ENCODE measurements at places on chromosomes 11 and 22.

- DNase-seq, result no peak
Measured at GRCh38 chr11:10599388-10600175, 31.1 kb upstream of the LYVE1 start.

- no peak for DNase-seq
Measured at GRCh38 chr11:42976636-42977217, 335.1 kb upstream of the API5 start.

- no peak for DNase-seq
Measured at GRCh38 chr11:11409901-11410300, 56.9 kb upstream of the CSNK2A3 start.

DNA sequence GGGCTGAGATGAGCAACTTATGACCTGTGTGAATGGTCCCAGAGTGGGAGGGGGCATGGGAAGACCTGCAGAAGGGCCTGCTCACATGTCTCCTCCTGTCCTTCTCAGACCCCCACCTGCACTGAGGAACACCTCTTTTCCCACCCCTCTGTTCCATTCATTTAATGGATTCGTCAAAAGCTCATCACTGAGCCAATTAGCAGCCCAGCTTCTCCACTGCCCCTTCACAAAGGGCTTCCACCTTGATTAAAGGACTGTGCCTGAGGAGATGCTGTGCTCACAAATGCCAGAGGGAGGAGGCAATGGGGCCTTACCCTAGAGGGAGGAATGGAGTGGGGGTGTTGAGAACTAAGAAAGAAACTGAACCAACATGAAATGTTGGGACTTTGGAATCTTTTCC is 14.0 kb upstream of the CDON start:
- no peak for DNase-seq

DNA sequence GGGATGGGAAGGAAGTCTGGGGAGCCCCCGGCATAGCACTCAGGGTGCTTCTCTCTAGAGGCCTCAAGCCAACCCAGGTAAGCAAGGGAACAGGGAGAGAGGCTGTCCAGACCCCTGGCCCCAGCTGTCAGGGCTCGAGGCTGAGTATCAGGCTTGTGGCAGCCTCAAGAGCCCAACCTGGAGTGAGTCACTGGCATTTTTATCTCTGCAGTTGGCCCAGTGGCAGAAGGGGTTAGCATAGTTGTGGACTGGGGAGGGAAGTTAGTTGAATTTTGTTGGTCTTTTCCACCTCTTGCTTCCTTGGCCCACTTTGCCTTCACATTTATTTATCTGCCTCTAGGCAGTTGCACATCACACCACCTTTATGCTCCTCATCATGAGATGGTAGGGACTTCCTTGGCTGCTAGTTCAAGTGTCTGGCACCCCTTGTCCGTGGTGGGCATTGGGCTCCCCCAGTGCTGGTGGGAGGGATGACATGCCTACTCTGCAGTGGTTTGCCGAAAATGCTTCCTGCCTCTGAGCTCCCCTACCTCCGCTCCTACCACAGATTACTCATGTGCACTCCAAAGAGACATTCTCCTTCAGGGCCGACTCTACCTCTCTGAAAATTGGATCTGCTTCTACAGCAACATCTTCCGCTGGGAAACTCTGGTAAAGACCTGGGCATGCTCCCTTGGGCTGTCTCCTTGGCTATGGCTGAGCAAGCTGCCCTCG is 60.1 kb downstream of the SCN3B start:
- DNase-seq, result no peak

DNA sequence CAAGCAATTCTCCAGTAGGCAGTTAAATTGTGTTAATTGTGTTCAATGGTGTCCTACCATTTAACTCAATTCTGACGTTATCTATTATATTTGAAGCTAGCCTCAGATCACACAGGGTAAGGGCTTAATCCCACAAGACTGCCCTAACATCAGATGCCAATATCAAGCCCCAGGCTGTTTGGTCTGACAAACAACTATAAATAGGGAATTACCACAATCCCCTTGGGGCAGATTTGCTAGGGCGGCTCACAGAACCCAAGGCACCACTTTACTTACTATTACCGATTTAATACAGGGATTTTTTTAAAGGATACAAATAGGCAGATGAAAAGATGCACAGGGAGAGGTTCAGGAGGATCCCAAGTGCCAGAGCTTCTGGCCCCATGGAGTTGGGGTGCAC is 678.4 kb downstream of the OPCML start:
- no peak for DNase-seq

DNA sequence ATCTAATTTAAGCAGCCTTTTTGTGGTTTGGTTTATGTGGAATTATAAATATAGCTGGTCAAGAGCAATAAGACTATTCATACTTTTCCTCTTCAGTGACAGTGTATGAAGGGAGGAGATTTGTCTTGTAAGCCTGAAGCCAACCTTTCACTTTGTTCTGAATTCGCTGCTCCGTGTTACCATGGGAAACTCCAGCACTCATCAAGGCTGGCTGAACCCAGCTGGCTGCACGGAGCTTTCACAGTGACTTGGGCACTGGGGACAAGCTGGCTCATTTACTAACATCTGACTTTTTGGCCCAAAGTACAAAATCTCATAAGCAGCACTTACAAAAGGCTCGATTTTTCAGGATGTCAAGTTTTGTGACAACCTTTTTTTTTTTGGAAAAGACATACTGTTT is 120.4 kb upstream of the GRIA4 start:
- no peak for DNase-seq

DNA sequence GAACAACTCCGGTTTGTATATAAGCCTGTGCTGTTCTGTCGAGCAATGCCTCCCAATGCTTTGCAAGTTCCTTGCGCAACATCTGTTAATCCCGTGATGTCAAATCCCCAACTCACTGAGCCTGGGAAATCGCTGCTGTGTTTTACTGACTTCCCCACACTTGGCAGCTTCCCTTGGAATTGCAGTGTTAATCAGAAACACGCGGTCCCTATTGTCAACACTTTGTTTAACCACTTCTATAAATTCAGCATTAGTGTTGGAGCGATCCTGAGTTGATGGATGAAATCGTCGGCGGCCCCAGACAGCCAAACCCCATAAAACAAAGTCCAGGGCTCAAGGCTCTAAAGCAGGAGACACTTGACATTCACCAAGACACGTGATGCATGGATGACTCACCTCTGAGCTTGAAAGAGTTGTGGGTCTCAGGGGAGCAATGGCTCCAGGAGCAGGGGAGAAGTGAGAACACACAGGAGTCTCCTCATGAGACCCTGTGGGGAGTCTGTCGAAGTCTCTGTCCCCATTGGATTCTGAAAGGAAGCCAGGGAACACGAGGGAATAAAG is 555.3 kb downstream of the MIAT start:
- peak; percentile 48 for DNase-seq

- no peak for DNase-seq
Measured at GRCh38 chr11:8330404-8330803, 66.7 kb upstream of the LMO1 start.

- no peak for DNase-seq
Measured at GRCh38 chr11:35098855-35099254, 40.1 kb upstream of the CD44 start.

- DNase-seq, result no peak
Measured at GRCh38 chr11:26572770-26573402, 823 bp upstream of the MUC15 start.

- no peak for DNase-seq
Measured at GRCh38 chr11:73645121-73645969, 1.0 kb upstream of the PLEKHB1 start.

DNA sequence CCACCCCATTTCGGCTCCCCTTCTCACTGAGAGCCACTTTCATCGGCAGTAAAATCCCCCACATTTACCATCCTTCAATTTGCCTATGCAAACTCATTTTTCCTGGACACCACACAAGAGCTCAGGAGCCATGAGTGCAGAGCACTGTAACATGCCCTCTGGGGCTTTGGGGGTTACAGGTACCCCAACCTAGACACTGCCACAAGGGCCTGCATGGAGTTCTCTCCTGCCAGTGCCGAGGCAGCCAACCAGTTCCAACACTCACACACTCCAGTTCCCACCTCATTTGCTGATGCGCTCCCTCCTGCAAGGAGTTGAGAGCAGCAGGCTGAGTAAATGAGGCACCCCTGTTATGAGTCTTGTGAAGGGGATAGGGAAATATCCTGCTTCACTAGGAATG is 76.1 kb downstream of the SMCO4 start:
- no peak for DNase-seq

DNA sequence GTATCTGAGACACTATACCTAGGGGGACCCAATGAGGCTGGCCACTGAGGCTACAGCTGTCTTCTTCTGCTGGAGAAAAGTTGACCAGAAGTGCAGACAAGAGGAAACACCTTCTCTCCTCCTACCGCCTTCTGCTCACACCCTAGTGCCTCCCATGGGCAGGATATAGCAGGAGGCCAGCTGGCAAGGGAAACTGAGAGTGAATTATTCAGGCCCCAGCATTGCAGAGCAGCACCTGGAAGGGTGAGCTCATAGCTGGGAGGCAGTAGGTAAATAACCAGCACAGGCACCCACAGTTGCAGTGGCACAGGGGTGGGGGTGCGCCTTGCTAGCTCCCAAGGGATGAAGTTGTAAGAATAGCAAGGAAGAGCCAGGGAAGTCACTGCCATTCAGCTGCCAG is 267.4 kb upstream of the NCAM1 start:
- no peak for DNase-seq

DNA sequence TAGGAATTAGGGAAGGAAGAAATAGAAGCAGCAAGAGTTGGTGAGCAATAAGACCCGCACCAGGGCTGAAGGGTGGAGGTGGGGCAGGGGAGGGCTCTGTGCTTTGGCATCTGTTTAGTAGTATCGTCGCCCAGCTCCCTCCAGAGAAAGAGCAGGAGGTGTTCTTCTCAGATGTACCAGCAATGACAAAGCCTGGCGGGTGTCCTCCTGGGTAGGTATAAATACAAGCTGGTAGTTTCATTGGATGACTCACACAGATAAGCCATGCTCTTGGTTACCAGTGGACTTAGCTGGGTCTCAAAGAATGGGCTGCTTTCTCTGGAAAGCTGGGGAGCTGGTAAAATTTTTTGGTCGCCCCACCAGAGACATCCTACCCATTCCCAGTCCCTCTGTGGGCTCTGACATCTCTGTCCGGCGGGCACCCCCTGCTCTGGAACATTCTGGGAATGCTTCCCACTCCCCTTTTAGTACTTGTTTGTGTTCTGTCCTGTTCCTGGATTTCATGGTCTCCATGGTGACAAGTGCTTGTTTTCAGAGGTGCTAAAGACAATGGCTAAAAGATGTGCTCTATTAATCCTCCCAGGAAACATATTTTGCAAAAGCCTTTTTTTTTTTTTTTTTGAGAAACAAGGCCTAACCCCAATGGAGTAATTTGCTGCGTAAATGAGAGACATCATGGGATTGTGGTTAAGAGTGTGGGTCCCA is 15.4 kb upstream of the TUBA8 start:
- DNase-seq, result no peak

- no peak for DNase-seq
Measured at GRCh38 chr11:79102840-79103239, 338.0 kb downstream of the TENM4 start.

DNA sequence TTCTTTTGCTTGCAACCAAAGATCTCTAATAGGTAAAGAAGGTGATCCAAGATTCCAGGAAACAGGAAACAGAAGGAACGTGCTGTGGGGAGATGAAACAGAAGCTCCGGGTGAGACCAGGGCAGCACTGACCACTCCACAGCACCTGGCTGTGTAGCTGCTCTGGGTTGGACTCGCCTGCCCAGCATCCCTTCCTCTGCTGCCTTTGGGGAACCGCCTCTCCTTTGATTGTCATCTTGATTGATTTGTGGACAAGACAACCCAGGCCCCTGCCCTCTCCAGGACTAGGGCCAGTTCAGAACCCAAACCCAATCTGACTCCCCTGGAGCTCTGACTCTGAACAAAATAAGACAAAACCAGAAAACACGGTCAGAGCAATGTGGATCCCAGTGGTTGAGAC is 14.7 kb upstream of the APOBEC3A start:
- no peak for DNase-seq

- DNase-seq, result peak; percentile 91
Measured at GRCh38 chr11:61871158-61871597, 20.2 kb downstream of the FADS3 start.

- DNase-seq, result no peak
Measured at GRCh38 chr11:90818196-90818745, 595.4 kb upstream of the CHORDC1 start.

DNA sequence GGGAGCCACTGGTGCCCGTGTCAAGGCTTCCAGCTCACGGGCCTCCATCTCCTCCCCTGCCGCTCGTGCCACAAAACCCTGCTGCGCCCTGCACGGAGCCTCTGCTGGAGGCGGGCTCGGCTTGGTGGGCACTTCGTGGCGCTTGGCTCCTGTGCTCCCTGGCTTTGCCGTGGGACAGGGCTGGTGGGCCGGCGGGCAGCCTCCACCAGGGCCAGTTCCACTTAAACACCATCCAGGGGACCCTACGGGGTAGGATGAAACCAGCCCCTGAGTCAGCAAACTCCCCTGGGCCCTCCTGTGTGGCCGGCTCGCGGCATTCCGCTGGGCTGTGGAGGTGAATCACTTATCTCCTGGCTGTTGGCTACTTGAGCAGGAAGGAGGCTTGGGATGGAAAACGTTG is 1304.6 kb downstream of the BRD1 start:
- DNase-seq, result no peak

GRCh38 chr11:88175569-88176075 is 379 bp upstream of the RAB38 start:
- no peak for DNase-seq

GRCh38 chr11:131353766-131354165 is 16.6 kb upstream of the NTM start:
- DNase-seq, result no peak

DNA sequence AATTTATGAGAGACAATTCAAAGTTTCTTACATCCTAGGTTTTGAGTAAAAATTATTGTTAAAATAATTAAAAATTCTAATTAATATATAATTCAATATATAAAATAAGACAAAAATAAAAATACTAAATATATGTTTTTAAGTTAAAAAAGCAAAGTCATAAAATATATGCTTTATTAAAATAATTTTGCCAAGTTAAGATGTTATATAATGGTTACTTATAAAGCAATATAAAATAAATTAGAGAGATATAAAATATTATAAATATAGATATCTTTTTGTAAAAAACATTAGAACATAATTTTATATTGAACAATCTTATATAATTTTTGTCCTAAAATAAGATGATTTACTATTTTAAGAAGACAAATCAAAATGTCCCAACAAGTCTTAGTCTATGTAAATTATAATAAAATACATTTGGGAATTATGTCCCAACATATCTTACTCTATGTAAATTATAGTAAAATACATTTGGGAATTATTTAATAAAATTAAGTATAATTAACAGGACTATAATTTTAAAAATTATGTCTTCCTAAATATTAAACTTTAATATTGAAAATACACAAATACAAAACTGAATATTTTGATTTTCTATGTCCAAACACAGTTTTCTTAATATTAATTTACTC is 67.7 kb upstream of the TOP3B start:
- DNase-seq, result no peak

GRCh38 chr11:8285228-8285627 is 21.6 kb upstream of the LMO1 start:
- DNase-seq, result no peak

GRCh38 chr22:41334951-41335635 is 33.8 kb downstream of the ZC3H7B start:
- no peak for DNase-seq

- no peak for DNase-seq
Measured at GRCh38 chr22:49951986-49952896, 8.3 kb upstream of the PIM3 start.

GRCh38 chr11:16820324-16821092 is 82.1 kb downstream of the C11orf58 start:
- peak; percentile 80 for DNase-seq

GRCh38 chr22:46052801-46053562 is 76.0 kb upstream of the WNT7B start:
- DNase-seq, result no peak

GRCh38 chr11:110679323-110679975 is 32.8 kb downstream of the ARHGAP20 start:
- no peak for DNase-seq
